ENCODE measurements at places on chromosomes 2 and 18. TPM values are rescaled to one million over a fixed set of nuclear protein-coding genes. Genes with fewer than 3 reads are reported as not detected.

The SP100 gene
- total RNA-seq, result 70.1 TPM

The GRB14 gene
- 0.94 TPM for total RNA-seq

GRCh38 chr2:75646583-75647425, at the start of gene MRPL19:
Gene MRPL19 (plus strand): TSS chr2:75646783. CDS start chr2:75646808, 25 bp downstream.
- peak; percentile 94 for ATAC-seq

- ATAC-seq, result no peak
Observed at GRCh38 chr2:43170405-43171105, 55.9 kb downstream of the ZFP36L2 start.

DNA sequence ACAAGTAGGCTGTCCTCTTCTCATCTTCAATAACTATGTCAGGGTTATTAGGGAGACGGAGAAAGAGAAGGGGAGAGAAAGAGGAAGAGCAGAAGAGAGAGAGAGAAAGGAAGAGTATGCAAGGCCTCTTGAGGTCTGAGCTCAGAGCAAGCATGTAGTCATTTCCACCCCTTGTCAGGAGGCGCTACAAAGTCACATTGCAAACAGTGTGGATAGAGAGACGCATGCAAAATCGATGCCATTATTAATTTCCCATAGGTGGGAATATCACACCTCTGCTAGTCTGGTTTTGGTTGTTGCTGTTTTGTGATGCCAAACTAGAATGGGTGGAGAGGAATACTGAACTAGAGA, 24.2 kb upstream of the SERPINE2 start:
- no peak for ATAC-seq

DNA sequence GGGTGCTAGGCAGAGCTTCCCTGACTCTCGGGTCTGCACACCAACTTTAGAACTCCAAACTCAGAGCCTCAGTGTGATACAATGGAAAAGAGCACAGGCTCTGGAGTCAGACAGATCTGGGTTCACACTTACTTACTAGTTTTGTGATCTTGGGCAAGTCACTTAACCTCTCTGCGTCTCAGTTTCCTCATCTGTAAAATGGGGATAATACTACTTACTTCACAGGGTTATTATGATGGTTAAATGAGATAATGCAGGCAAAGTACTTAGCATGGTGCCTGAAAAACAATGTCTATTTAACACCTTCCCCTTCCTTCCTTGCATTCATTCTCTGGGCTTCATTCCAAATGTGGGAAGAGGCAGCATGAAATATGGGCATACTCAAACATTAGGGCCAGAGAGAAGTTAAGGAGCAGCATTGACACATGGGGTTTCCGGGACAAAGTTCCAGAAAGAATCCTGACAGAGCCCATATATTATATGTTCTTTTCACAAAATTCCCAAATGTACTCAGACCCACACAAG, 13.3 kb downstream of the DNAJC27 start:
- no peak for ATAC-seq
